ENCODE measurements at places on chromosomes 6 and 20.

DNA sequence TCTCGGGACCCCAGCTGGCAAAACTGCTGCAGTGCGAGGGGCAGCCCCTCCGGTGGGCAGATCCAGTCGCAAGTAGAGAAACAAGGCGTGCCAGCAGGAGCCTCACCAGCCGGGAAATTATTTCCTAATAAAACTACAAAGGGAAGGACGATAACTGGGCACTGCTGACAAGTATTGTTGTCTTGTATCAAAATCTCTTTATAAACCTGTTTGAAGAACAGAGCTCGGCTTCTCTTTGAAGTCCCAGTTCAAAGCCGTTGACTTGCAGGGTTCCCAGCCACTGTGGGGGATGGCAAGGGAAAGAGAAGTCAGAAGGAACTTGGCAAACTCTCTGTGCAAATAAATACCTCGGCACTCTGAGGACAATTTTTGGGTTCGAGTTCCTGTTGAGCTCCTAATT lies 504.5 kb downstream of the CD83 start:
- no peak for DNase-seq

DNA sequence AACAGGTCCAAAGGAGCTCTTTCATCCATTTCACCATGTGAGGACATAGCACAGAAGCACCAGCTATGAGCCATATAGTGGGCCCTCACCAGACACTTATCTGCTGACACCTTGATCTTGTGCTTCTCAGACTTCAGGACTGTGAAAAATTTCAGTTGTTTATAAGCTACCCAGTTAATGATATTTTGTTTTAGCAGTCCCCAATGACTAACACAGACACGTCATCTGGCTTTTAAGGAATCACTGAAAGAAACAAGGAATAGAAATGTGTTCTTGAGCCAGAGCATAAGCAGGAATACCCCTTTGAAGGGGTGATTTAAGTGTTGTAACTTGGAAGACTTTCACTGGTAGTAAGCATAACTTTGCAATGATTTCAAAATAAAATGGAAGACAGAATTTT lies 214.7 kb upstream of the PTCHD4 start:
- DNase-seq, result no peak

DNA sequence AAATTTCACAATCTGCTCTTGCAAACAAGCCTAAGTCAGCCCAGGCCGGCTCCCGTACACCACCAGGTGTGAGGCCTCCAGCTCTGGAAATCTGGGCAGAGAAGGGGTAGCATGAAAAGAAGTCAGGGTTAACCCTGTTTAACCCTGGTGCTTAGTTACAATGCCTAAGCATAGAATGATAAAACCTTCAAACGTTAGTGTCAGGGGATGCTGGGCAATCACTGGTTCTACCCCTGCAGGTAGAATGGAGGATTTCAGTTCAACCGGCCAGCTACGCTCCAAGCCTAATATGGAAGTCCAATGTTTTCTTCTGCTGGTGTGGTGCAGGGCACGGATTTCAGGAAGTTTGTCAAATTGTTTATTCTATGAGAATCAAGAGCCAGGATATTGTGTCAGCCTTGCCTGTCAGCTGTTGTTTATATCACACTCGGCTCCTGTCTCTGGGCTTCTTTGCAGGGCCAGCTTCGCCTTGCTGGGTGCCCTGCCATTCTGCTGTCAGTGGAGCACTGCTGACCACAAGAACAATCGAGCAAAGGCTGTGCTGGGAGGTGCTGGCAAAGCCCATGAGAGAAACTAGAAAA lies 20.2 kb upstream of the CD93 start:
- DNase-seq, result no peak

GRCh38 chr20:24773751-24774201 lies 175.3 kb upstream of the CST7 start:
- no peak for DNase-seq

DNA sequence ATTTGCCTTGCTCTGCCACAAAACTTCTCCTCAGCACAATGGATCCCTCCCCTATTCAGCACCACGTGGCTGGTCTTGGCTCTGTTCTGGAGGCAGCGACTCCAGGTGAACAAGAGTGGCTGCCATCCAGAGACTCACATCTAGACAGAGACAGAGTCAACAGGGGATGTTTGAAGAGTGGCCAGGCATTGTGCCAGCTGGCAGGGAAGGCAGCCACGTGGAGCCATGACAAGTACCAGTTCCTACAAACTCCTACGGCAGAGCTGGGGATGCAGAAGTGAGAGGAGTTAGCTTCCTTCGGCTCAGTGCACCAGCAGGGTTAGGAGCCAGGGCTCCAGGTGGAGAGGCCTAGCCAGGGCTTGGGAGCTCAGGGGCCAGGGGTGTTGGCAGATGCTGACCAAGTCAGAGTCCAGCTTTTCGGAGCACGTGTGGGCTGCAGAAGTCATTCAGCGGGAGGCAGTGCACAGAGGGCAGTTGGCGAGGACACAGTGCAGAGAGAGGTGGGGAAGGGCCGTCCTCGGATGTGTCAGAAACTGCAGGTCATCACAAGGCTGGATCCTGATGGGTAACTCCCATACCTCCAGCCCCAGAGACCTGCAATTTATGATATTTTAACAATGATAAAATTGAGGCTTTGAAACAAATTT lies 171.7 kb upstream of the PDE10A start:
- DNase-seq, result no peak

- no peak for DNase-seq
Observed at GRCh38 chr6:106213660-106214289, 111.8 kb downstream of the ATG5 start.

- no peak for DNase-seq
Observed at GRCh38 chr20:57682184-57683101, 27.4 kb downstream of the PMEPA1 start.

DNA sequence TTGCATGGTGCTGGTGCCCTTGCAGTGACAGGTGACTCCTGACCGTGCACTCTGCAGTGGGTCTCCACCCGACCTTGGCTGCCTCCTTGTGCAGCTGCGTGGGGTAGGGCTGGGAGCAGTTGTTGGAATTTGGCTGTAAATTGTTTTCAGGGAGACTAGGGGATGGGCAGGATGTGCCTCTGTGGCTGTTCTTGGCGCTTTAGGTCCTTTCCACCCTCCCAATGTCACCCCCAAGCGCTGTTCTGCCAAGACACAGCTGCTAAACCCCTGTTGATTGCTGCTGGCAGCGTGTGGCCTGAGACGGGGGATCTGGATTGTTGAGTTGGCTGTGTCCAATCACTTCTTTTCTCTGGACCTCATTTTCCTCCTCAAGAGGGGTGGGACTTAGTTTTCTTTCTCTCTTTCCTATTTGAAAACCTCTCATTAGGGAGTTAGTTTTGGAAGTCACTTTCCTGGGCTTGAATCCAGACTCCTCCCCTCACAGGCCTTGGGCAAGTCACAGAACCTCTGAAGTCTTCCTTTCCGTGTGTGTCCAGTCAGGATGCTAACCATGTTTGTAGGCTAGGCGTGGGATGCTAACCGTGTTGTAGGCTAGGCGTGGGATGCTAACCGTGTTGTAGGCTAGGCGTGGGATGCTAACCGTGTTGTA lies 8.5 kb downstream of the IGF2R start:
- no peak for DNase-seq

DNA sequence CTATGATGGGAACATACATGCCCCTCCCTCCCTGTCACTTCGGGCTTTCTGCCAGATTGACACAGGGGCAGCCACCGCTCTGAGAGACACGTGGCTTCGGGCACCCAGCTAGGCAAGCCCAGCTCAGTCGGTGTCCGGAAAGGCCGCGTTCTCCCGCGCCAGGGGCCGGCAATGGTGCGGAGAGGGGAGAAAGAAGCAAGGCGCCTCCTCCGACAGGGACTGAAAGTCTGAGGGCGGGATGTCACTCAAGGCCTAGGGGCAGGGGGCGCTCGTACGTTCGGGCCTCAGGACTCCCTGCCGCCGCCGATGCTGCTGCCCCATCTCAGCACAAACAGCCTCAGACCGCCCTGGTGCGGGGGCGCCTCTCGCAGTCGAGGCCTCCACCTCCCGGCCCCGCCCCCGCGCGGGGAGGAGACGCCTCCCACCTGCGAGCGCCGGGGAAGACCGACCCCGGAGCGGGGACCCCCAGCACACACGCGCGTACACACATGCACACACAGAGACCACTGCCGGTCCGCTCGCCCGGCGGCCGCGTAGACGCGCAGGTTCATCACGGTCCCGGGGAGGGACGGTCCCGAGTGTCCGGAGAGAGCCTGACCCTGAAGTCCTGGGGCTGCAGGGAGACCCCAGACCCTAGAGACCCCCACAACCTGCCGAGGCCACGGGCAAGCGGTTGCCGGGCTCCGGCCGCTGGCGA lies 1.9 kb downstream of the GRM4 start:
- DNase-seq, result peak; percentile 77

DNA sequence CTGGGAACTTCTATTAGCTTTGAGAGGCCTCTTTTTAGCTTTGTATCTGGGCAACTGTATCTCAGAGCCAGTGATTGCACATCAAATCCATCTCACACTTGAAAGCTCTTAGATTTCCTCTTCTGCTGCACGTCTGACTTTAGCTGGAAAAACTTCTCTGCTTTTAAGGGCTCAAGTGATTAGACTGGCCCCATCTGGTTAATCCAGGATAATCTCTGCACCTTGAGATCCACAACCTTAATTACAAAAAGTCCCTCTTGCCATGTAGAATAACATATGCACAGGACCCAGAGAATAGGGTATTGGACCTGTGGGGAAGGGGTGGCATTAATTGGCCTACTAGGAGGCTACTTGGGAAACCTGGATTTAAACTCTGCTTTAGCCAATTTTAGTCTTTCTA lies 24.2 kb downstream of the KLHL31 start:
- no peak for DNase-seq

GRCh38 chr6:41591859-41592502 lies 45.8 kb downstream of the FOXP4 start:
- peak; percentile 84 for DNase-seq

DNA sequence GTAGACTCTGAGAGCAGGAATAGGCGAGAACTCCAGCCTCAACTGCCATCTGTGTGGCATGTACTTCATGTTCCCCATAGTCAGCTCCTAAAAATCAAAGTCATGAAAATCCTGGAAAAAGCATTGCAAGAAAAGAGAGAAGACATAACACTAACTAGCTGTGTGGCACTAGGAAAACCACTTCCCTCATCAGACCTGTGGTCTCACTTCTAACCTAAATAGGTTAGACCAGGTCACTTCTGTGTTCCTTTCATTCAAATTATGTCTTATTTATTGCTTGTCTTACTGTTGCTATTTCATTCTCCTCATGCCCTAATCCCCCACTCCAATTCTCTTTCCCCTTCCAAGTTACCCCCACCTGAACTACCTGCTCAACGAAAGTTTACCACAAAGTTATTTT lies 70.2 kb downstream of the TNFRSF21 start:
- DNase-seq, result no peak

DNA sequence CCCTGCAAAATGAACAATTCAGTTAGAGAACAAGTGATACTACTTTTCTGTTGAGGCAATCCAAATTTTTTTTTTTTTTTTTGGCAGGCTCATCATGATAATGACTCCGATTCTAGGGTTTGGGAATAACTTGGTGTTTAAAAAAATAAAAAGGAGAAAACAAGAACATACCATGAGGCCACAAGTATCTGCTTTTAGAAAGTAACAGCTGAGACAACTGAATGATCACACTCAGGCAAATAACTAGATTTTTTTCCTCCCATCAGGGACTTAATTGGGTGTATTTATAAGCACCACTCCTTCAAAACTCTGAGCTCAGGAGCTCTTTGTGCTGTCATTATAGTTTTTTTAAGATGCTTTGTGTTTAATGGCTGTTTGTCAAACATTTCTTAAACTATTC lies 29.6 kb downstream of the PAK5 start:
- DNase-seq, result no peak

GRCh38 chr6:116572162-116572561 lies 858 bp downstream of the RWDD1 start:
- DNase-seq, result no peak

GRCh38 chr6:89199579-89199978 lies 17.6 kb downstream of the GABRR1 start:
- DNase-seq, result no peak

GRCh38 chr6:3757241-3757641 lies 5.7 kb upstream of the PXDC1 start:
- DNase-seq, result no peak

- no peak for DNase-seq
Observed at GRCh38 chr20:49267327-49267726, 10.5 kb downstream of the ZNFX1 start.

- no peak for DNase-seq
Observed at GRCh38 chr20:31857861-31858759, 12.2 kb downstream of the DUSP15 start.

DNA sequence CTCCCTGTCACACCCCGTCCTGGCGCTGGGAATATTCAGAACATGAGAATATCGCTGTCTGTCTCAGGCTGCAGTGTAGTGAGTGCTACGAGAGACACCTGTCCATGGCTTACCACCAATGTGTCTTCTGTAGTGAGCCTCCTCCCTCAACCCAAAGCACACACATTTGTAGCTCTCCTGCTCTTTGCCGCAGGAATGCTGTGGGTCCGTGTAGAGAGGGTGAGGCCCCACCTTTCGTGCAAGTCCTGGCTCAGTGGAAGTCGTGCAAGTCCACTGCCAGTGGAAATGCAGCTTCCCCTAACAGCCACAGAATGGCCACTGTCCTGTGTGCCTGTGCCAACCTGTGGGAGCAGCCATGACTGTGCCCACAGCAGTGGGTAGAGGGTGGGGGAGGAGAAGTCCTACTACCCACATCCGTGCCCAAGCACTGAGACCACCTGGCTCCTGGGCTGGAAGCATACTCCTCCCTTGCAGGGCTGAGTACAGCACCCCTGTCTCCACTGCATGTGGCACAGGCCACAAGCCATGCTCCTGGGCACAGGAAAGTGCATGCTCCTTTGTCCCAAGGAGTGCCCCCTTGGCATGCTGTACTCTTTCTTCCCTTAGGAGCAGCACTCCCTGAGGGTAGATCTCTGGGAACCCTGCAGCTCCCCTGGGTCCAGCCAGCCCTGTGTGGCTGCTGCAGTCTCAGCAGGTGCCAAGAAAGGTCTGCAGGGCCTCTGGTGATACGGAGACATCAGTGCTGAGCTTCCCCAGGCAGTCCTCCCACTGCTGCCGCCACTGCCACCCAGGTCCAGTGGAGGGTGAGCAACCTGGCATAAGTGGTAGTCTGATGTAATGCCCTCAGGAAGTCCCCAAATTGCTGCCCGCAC lies 28.0 kb downstream of the IGF2R start:
- no peak for DNase-seq

- DNase-seq, result no peak
Observed at GRCh38 chr6:63530182-63530581, 42.1 kb upstream of the LOC128125822 start.

DNA sequence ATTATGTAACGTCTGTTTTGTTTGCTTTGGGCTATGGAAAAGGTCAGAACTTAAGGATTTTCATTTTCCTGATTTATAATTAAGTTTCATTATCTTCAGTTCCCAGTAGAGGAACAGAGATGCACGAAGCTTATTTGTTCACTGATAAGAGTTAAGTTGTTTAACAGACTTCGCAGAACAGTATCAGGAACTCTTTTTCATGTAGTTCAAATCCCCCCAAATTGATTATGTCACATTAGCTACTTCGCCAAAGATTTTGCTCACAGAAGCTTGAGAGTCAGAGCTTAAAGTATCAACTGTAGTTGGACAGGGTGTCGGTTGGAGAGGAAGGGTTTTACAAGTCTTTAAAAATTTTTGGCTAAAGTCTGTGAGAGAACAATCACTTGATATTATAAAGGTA lies 43.4 kb downstream of the ZHX3 start:
- no peak for DNase-seq

- DNase-seq, result no peak
Observed at GRCh38 chr6:124723671-124724070, 238.6 kb upstream of the RNF217 start.

Measured in neuronal stem cell (in vitro differentiated cells).